ENCODE measurements at places on chromosomes 16 and 17.
A peak's percentile ranks its signal among the peaks of the same experiment; 100 is the strongest.

DNA sequence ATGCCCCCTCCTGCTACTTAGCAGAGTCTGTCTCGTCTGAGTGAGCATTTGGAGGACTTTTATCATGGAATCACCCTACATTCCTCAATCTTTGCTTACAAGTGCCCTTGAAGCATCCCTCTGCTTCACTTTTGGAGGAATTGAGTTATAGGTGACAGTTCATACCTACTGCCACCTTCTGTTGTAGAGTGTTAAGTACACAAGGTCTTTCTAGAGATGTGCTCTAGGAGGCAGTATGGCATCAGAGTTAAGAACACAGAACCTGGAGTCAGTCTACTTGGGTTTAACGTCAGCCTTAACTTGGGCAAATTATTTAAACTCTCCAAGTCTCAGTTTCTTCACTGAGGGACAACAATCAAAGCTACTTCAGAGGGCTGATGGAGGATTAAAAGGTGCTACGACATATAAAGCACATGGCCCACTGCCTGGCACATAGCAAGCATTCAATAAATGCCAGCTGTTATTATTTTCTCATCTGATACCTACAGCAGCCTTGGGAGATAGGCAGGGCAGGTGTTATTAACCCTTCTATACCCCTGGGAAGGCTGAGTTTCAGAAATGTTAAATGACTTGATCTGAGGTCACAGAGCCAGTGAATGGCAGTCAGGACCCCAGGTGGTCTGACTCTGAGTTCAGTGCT lies 62.2 kb downstream of the UTP18 start:
- DNase-seq: no peak

- no peak for DNase-seq
Observed at GRCh38 chr17:43430936-43431713, 32.3 kb downstream of the ARL4D start.

DNA sequence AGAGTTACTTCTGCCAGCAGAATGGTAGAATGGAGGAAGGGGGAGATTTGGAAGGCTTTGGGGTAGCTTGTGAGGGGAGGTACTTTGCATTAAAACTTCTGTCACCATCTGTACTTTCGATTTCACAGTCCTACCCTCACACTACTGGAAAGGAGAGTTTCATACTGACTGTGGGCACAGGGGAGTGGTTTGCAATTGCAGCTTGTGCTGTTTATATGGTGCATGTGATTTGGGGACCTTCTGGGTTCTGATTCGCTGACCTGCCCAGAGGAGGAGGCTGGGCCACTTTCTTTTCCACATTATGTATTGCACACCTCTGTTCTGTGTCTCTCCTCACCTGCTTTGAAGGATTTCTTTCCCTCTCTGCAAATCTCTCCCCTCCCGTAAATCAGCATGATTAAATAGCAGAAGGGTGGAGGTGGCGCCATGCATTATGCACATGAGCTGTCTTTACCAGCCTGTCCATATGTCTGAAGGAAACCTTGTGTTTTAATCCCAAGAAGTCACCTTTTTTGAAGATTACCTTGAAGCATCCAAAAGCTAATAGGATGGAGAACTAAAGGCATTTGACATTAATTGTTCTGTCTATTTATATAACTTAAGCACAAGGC lies 90.9 kb downstream of the RBFOX1 start:
- no peak for DNase-seq

- DNase-seq: no peak
Observed at GRCh38 chr17:5269241-5269960, 12.7 kb upstream of the RABEP1 start.

DNA sequence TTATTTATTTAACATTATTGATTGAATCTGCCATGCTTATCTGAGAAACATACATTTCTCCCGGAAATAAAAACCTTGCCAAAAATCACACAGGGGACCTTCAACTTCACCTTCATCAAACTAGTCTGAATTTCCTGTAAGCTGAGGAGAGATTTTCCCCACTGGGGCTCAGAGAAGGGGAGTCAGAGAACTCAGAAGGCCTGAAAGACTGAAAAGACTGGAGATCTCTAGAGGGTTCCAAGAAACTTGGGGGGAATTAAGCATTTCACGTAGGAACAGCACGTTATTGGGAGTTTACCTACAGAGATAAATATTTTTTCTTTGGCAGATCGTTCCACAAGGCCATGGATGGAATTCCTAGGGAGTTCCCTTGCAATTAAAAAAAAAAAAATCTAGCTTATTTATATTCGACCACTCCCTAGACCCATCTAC lies 528 bp upstream of the NOL11 start:
- peak; percentile 23 for DNase-seq

GRCh38 chr17:12624211-12624610 lies 41.5 kb upstream of the MYOCD start:
- no peak for DNase-seq

DNA sequence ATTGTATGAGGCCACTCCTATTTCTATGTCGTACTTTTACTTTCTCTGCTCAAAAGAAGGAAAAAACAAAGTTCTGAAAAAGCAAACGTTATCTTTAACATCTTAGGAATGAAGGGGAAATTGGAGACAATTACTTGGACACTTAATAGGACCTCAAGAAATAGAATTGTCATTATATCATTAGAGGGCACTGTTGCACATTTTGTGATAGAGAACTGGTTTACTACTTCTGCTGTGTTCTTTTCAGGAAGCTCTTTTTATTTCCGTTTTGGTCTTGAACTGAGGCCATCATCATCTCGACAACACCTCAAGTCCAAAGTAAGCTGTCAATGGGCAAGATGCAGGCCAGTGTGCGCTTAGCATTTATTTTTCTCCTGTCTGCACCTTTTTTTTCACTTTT lies 14.6 kb downstream of the COG4 start:
- no peak for DNase-seq

- DNase-seq: no peak
Observed at GRCh38 chr17:77884967-77885641, 73.4 kb upstream of the TNRC6C start.

- no peak for DNase-seq
Observed at GRCh38 chr17:68710035-68710780, 109.0 kb upstream of the FAM20A start.

- DNase-seq: no peak
Observed at GRCh38 chr16:3098459-3099394, at the start of gene ZSCAN10. Gene ZSCAN10 (minus strand): TSS chr16:3099294. CDS start chr16:3092937, 6,357 bp downstream.

GRCh38 chr17:78356101-78356713 lies 3.7 kb downstream of the SOCS3 start:
- DNase-seq: peak; percentile 96

DNA sequence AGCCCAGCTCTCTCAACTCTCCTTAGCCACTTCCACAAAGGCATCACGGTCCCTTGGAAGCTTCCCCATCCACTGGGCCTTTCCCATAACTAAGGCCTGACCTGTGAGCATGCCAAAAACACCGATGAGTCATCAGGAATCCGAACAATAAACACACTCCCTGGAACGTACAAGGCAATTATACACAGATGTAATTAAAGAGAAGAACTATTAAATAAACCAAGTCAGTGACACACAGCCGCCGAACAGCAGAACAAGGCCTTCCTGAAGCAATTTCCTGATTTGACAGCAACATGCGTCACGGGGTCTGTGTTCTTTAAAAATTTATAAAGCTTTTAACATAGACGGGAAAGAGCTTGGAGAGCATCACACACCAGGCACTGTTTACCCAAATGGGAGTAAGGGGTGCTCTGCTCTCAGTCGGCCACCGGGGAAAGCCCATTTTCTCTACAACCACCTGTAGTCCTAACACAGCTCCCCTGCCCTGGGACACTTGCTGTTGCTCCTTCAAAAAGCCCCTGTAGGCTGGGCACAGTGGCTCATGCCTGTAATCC lies 29.4 kb downstream of the COG7 start:
- DNase-seq: no peak

DNA sequence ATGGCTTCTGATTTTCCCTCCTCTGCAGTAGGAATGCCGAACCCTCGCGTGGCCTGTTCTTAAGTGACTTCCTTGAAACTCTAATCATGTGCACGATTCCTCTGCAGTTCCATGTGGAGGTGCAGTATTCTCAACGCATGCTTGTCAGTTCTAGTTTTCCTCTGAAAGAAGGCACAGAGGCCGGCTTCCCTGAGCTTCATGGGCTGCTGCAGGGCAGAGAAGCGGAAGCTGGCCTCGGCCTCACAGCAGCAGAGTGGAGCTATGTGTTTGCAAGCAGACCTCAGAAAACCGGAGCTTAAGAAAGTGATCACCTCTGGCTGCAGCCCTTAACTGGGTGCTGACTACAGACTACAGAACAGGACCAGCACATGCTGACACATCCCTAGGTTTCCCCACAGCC lies 500.7 kb downstream of the GRIN2A start:
- no peak for DNase-seq

DNA sequence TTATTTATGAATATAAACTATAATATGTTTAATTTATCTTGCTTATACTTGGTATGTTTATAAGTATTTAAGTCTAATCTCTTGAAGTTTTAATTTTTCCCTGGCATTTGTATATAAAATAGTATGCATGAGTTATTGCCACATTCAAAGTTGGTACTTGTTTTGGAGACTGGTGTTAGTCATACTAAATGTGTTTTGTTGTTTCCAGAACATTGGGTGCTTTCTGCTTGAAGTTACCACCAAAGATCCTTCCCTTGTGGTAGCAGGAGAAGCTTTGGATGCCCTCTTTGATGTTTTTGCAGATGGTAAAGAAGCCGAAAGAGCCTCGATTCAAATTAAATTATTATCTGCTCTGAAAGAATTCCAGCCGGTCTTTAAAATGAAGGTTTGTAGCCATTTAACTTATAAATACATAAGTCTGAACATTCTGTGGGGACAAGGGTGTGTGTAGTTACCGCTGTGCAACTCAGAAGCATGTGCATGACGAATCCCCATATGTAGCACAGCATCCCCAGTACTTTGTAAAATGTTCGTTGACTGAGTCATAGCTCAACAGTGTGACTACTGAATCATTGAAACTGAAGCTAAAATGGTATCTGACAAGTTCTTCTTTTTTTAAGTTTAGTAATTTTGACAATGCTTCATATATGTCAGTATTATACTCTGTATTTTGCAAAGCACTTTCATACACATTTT lies 36.4 kb downstream of the HEATR3 start:
- no peak for DNase-seq

DNA sequence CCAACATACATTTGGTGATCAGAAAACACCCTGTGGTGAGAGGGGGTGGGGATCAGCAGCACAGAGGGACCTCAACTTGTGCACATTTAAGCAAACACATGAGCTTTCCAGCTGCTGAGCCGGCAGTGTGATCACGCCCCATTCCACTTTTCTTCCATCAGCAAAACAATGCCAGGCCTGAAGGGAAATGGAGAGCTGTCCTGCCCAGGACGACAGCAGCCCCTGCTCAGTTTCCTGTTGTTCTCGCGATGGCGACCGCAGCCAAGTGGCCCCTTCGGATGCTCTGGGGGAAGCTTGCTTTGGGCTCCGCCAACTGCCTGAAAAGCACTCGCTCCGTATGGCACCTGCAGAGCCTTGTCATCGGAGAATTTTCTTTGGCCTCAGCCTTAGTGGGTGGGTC lies 272.3 kb downstream of the FOXL1 start:
- no peak for DNase-seq

- no peak for DNase-seq
Observed at GRCh38 chr17:39000021-39000601, 32.9 kb upstream of the FBXO47 start.

GRCh38 chr17:76840443-76840767 lies 27.8 kb upstream of the MGAT5B start:
- no peak for DNase-seq
